Stimulated activated CD4-positive, alpha-beta T cell treated with anti-CD3 and anti-CD28 coated beads, Interleukin-15, amount 100 ng/mL, for 48 hours (primary cell): ENCODE measurements at places on chromosomes 12 and 14.

DNA sequence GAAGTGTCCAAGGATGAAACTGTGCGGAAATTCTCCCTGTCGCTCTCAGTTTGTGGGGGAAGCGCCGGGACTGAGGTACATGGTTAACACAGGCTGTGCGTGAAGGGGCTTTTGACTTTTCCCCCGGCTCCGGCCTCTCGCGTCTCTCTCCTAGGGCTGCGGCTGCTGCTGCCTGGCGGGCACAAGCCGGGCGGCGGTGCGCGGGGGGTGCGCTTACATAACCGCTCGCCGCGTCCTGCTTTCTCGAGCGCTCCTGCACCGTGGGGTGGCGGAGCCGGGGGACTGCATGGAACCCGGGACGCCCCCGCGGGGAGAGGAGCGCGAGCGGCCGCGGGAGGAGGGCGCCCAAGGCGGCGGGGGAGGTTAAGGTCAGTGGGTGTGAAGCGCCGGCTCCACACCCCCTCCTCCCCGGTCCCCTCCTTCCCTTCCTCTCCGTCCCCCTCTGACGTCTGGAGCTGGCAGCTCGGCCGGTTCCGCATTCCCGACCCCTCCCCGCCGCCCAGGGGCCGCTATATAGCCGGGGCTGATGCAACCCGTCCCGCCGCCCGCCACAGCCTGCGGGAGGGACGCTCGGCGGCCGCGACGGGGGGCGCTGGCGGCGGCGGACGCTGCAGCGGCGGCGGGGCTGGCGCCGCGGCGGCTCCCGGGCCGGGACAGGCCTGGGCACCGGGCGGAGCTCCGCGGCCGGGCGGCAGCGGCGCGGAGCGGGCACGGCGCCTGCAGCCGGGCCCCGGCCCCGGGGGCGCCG, at the start of gene JDP2:
Gene JDP2, plus strand, starts transcription at position 541 of the 748 bp plus-strand sequence. CDS start 9,899 bp downstream, outside the sequence.
- no peak for DNase-seq

GRCh38 chr12:10551375-10551774, 45.7 kb downstream of the EIF2S3B start:
- no peak for DNase-seq

DNA sequence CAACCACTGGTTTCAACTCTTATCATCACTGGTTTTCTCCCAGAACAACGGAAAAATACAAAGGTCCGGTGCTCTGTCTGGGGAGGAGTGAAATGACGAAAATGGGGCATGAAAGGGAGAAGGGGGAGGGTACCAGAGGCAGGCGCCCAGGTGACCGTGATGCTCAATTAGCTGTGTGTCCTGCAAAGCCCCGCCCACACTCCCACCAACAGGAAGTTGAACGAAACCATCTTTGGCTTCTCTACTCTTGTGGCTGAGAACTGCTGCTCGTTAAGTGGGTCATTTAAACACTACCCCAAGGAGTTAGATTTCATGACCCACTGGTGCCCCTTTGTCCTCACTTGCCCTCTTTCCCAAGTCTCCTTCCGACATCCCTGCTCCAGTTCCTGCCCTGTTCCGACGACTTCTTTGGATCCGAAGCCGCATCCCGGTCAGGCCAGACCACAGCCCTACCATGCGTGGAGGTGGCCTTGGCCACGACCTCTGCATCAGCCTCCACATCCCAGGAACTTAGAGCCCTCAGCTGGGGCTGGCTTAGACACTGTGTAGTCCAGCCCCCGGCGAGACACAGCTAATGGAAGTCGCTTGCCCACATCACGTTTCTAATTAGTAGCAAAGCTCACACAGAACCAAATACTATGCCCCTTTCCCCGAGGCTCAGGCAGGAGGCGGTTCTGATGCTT, 11.4 kb upstream of the LRTM2 start:
- DNase-seq, result no peak

- DNase-seq, result no peak
These were observed 341.1 kb downstream of the EMP1 start for GRCh38 chr12:13537623-13538022.

DNA sequence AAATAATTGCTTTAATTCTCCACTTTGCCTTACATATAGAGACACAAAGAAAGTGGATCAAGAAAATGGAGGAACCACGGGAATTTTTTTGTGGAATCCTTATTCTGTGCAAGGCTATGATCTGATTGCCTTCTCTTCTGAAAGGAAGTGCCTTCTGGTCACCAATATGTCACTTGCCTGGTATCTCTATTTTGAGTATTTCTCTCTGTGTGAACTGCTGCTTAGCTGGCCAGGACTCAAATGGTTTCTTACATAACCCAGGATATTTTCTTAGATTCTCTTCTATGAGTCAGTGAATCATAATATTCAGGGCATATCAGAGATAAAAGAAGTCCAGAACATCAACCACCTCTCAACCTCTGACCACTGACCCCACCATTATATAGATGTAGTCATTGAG, 156.1 kb downstream of the DIO2 start:
- DNase-seq, result no peak
